Activated CD8-positive, alpha-beta memory T cell treated with anti-CD3 and anti-CD28 coated beads for 1 hour (primary cell): ENCODE measurements at places on chromosomes 3 and 15.
A peak's percentile ranks its signal among the peaks of the same experiment; 100 is the strongest.

DNA sequence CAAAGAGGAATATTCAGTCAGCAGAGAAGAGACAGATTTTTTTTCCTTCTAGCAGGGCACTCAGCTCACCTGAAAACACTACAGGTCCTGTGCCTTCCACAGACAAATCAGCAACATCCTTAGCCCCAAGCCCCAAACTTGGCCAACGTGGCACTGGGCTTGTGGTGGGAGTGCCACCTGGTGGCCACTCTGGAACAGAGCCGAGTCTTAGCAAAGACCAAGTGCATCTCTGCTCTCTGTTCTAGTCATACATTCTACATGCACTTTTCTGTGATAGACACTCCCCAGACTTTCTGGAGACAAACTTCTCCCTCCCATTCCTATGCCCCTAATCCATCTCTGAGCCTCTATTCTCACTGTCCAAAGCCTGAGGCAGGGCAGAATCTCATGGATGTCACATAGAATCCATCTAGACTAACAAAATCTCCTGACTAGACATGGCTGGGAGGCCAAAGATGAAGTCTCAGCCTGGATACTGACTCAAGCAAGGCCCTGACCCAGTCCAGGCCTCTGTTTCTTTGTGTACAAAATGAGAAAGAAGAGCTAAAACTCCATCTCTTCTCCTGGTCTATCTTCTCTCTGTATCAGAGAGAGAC is 5.1 kb upstream of the SEMA7A start:
- peak; percentile 44 for DNase-seq

- DNase-seq: no peak
These were observed 163.6 kb upstream of the TBC1D5 start for GRCh38 chr3:17905996-17906395.

DNA sequence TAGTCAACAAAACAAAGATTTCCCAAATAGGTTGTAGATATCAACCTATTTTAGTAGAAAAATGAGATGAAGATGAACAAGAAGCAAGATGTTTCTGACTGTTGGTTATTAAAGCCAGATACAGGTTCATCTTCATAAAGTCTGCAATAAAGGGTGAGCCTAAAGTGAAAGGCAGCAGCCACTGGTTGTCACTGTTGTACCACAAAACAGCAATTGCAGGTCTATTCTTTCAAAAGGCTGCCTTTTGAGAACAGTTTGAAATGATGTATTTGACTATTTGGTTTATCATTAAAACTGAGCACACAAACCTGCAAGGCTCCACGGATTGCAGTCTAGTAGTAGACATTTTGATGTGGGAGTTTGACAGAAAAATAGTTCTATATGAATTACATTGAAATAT is 543.4 kb downstream of the GBE1 start:
- no peak for DNase-seq

- no peak for DNase-seq
These were observed 619.0 kb upstream of the GOLIM4 start for GRCh38 chr3:168714609-168715240.

- no peak for DNase-seq
These were observed 45.7 kb downstream of the ZFAND6 start for GRCh38 chr15:80105193-80105592.

GRCh38 chr15:73928241-73928579 is 1.9 kb downstream of the LOXL1 start:
- DNase-seq: no peak

DNA sequence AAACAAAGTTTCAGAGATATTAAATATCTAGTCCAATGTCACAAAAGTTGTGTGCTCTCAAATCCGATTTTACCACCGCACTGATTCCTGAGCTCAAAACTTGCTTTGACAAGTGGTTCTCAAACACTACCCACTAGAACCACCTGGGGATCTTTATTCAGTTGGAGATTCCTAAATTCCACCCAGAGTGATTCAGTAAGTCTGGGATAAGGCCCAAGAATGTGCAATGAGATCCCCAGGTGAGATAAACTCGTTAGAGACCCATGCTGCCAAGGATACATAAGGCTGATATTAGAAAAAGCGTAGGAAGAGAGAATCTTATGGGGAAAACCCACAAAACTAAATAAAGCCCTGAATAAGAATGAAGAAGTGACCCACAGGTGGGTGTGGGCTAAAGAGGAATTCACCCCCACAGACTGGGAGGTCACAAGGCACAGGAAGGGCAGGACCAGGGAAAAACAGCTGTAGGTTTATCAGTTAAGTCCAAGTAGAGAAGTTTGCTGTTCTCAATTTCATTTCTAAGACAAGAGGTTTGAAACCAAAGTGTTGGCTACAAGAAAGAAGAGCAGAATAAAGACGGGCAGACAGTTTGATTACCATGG is 11.5 kb upstream of the RPS17 start:
- DNase-seq: no peak

- DNase-seq: no peak
These were observed 6.8 kb upstream of the ADAMTS17 start for GRCh38 chr15:100348578-100348977.

DNA sequence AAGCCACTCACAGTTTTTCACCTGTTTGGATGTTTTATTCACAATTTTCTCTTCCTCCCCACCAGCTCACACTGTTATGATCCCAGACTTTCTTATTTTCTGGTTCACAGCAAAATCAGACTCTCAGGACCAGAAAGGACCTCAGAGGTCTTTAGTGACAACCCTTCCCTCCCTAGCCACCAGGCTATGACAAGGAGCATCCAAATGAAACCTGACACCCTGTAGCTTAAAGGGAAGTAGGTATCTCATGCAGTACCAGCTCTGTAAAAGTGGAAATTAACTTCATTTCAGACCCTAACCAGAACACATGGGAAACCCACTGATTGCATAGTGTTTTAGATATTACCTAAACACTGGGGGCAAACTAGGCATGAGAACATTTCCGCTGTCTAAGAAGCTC is 45.3 kb downstream of the ATP13A5 start:
- DNase-seq: no peak

DNA sequence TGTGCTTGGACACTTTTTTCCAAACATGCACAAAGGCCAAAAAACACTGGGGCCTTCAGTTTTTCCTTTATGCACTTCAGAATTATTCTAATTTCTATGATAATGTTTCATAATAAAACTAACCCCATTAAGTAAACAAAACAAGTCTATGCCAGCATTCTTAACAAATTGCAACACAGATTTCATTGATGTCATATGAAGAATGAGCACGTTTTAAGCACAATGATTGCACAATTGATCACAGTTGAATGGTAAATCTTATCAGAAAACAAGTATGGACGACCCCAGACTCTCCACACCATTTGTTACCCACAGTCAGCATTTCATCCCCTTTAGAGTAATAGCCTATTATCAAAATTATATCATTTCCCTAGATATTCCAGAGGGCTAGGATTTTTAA is 46.7 kb upstream of the PROK2 start:
- DNase-seq: no peak

- DNase-seq: no peak
These were observed 47.4 kb upstream of the SYN2 start for GRCh38 chr3:11956781-11957180.

- no peak for DNase-seq
These were observed 24.2 kb upstream of the GMPPB start for GRCh38 chr3:49747792-49748480.

- DNase-seq: no peak
These were observed 37.8 kb downstream of the DPPA2 start for GRCh38 chr3:109278546-109278945.
